ENCODE measurements at places on chromosomes 2 and 18. TPM values are rescaled to one million over a fixed set of nuclear protein-coding genes. Genes with fewer than 3 reads are reported as not detected.

Gene CYP27C1
- 0.08 TPM for total RNA-seq

Gene PLGLB2
- total RNA-seq = not detected

Gene EML6
- total RNA-seq = 1.7 TPM

Gene GPR35
- 12.6 TPM for total RNA-seq

Gene GNLY
- 18.6 TPM for total RNA-seq

Gene CABYR
- total RNA-seq = 0.86 TPM

Gene SLC23A3
- 2.9 TPM for total RNA-seq

Gene ABHD3
- 27.5 TPM for total RNA-seq

Gene CD8B2
- 3.2 TPM for total RNA-seq

Gene TBR1
- total RNA-seq = not detected

Gene GPR45
- total RNA-seq = not detected

Gene NETO1
- total RNA-seq = not detected

Gene PDE1A
- not detected for total RNA-seq

Gene CD207
- not detected for total RNA-seq
